AG20443 (cell line): ENCODE measurements at places on chromosomes 3 and 15.

- DNase-seq = no peak
Observed at GRCh38 chr3:22923711-22924110, 279.4 kb upstream of the UBE2E2 start.

- DNase-seq = no peak
Observed at GRCh38 chr15:69648212-69648611, 195.6 kb downstream of the RPLP1 start.

- DNase-seq = peak; percentile 37
Observed at GRCh38 chr3:136960838-136961836, 3.4 kb downstream of the IL20RB start.

- DNase-seq = no peak
Observed at GRCh38 chr15:54517366-54517765, 539.1 kb downstream of the UNC13C start.

DNA sequence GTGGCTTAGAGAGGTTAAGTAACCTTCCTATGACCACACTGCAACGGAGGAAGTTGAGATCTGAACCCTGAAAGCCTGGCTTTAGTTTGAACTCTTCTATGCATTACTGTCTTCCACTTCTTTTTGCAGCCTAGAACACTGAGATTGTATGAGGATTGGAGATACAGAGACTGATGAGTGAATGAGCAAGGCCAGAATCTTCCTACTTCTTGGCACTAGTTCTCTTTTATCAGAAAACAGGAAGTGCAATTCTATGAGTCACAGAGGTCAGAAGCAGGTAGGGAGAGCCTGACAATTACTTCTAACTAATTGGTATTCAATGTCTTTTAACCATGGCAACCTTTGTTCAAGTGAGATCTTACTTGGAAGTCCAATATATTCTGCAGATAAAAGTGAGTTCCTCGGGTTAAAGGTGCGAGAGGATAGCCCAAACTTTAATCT lies 219.0 kb downstream of the SHQ1 start:
- DNase-seq = no peak

DNA sequence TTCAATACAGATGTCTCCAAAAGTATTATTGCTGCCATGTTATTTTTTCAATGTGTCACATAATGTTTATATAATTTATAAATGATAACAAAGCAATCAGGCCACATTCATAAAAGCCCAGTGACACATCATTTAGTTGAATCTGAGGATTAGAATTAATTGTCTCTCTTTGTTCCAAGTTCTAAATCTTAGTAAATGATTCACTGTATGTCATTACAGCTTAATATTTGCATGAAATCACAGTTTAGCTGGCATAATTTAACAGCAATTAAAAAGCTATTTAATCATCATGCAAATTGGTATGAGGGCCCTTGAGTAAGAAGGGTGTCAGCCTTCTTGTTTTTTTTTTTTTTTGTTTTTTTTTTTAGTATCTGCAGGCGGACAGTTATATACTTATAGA lies 427.0 kb downstream of the EPHA6 start:
- DNase-seq = no peak

GRCh38 chr3:195257454-195258448 lies 13.2 kb downstream of the XXYLT1 start:
- no peak for DNase-seq

- no peak for DNase-seq
Observed at GRCh38 chr15:95760508-95760907, 570.0 kb upstream of the NR2F2 start.

DNA sequence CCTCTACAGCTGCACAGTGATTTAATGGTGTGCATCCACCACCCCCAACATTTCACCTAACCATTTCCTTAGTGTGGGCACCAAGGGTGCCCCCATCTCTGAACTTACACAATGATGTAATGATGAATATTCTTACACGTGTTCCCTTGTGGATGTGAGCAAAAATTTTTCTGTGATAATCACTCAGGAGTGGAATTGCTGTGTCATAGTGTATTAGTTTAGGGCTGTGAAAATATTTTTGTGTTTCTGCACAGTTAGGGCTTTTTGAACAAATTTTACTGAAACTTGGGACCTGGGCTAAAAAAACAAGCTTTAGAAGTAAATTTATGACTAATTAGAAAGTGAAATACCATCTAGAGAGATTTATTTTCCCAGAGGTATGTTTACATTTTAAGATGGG lies 134.5 kb upstream of the CCNL1 start:
- DNase-seq = no peak

DNA sequence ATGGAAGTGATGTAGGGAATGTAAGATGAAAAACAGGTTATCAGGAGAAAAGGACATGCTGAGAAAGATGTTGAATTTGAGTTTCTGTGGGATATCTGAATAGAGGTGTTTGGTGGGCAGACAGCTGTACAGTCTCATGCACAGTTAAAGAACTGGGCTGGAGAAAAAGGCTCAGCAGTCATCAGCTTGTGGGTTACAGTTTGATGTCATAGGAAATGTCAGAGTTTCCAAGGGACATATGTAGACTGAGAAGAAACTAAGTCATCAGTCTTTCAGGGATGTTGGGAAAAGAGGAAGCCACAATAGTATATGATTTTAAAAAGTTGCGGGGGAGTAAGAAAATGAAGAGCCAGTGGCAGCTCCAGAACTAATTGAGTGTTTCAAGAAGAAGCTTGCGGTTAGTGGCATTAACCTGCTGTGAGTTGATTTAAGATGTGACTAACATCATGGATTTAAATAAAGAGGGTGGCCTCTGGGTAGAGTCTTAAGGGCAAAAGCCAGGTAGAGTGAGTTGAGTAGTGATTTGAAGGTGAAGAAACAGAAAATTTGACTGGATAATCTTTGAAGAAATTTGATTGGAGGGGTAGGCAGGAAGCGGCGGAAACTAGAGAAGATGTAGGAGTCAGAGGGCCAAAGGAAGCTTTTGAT lies 24.6 kb downstream of the GORASP1 start:
- DNase-seq = no peak

- no peak for DNase-seq
Observed at GRCh38 chr3:134384963-134385362, 10.7 kb upstream of the AMOTL2 start.

GRCh38 chr3:8485141-8485870 lies 16.3 kb upstream of the LMCD1 start:
- no peak for DNase-seq

DNA sequence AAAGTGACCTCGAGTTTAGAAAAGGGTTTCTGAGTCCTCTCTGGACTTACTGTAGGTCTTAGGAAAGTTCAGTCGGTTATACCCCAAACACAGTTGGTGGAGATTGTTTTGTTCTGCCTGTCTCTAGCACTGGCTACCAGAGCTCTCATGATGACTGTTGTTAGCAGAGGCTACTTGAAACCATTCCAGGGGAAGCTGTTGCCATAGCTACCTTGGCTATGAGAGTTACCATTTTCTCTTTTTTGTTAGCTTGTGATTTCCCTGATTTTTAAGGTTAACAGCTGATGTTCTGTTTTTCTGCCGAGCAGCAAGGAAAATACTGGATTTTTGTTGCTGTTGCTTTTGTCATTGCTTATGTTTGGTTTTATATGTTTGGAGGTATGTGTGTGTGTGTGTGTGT lies 26.7 kb downstream of the ABHD2 start:
- DNase-seq = peak; percentile 28
